Putamen (tissue), 1 donor: ENCODE measurements at places on chromosomes 3 and 15.

GRCh38 chr15:50778086-50778485 lies 12.6 kb upstream of the SPPL2A start:
- no peak for DNase-seq

GRCh38 chr3:147760085-147760484 lies 350.9 kb downstream of the ZIC1 start:
- DNase-seq, result no peak

GRCh38 chr3:9500108-9501050 lies 53.2 kb downstream of the LHFPL4 start:
- no peak for DNase-seq

GRCh38 chr3:134336587-134336986 lies 37.7 kb downstream of the AMOTL2 start:
- DNase-seq, result no peak

DNA sequence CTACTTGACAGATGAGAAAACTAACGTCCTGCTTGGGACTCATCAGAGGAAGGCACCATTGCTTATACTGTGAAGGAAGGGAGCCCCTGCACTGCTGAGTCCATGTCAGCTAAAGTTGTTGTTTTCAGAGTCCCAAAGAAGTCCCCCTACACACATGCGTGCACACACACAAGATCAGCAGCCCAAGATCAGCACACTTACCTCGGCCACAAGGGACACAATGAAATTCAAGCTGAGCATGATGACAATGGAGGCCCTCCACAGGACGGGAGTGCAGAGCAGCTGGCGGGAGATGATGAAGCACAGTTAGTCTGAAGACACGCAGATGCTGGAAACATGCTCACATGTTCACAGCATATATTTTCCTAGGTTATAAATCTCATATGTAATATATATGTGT lies 28.6 kb upstream of the ATP13A5 start:
- no peak for DNase-seq

GRCh38 chr3:5292512-5292911 lies 105.0 kb downstream of the EDEM1 start:
- DNase-seq, result no peak

DNA sequence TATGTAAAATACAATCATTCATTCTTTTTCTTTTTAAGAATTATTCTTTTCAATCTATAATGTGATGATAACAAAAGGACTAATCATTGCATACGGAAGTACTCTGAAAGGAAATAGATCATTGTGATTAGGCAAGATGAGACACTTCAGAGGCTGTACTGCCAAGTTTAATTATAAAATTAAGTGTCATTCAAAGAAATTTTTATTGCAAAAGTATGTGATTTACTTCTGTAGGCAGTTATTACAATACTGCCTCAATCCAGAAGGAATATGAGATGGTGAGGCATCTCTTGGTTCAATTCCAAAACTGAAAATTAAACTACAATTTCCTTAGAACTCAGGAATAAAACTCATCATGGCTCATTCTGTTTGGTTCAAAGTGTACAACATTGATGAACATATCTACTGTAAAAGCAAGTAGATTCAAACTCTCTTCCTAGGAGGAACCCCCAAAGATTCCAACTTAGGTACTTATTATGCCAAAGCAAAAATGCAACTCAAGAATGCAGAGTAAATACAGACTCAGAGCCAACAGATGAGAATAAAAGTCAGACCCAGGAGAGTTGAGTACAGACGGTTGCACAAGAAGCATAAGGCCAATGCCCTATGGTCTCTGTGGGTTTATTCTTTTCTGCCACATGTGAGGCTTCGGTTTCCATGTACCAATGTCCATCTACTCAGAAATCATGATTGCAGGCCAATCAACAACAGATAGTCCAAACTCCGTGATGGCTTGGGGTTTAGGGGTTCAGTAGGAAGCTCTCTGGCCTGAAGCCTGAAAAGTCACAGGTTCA lies 118.5 kb upstream of the WNT5A start:
- no peak for DNase-seq

- DNase-seq, result no peak
These were observed 442.9 kb downstream of the MCTP2 start for GRCh38 chr15:94674296-94674695.
